ENCODE measurements at places on chromosomes 2 and 18. TPM values are rescaled to one million over a fixed set of nuclear protein-coding genes. Genes with fewer than 3 reads are reported as not detected.

The LONRF2 gene
- 2.8 TPM for total RNA-seq

The TUBB8B gene
- not detected for total RNA-seq

The TTL gene
- 16.0 TPM for total RNA-seq

The TYW5 gene
- total RNA-seq: 12.8 TPM

The CD8B2 gene
- total RNA-seq: 0.10 TPM

The CRYBA2 gene
- not detected for total RNA-seq

The RAD51AP2 gene
- total RNA-seq: 0.20 TPM

The REG1B gene
- total RNA-seq: not detected

The SP5 gene
- 1.8 TPM for total RNA-seq

The DUSP19 gene
- 4.4 TPM for total RNA-seq

The IL36G gene
- 4.4 TPM for total RNA-seq
